ENCODE measurements at places on chromosomes 4 and X.

DNA sequence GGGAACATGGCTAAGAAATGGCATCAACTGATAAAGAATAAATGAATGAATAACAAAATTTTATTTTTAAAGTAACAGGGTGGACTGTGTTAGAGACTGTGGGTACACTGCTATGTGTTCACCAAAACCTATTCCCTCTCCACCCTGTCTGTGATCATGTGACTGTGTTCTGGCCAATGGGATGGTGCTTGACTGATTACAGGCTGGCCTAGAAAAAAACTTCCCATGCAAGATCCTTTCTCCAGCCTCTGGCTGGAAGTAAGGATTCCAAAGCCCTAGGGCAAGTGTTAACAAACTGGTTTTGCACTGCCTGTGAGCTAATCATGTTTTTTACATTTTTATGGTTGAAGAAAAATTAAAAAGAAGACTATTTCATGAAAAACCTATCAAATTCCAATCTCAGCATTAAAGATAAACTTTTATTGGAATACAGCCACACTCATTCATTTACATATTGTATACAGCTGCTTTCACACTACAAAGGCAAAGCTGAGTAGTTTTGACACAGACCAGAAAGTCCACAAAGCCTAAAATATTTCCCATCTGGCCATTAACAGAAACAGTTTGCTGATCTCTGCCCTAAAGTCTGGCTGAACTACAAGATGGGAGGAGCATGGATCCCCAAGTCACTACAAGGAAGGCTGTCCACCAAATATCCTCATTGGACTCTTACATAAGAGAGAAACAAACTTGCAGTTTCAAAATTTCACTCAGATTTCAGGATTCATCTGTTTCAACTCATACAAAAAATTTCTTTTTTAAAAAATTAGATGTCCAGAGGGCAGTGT is 133.2 kb downstream of the ARHGAP6 start:
- no peak for DNase-seq

DNA sequence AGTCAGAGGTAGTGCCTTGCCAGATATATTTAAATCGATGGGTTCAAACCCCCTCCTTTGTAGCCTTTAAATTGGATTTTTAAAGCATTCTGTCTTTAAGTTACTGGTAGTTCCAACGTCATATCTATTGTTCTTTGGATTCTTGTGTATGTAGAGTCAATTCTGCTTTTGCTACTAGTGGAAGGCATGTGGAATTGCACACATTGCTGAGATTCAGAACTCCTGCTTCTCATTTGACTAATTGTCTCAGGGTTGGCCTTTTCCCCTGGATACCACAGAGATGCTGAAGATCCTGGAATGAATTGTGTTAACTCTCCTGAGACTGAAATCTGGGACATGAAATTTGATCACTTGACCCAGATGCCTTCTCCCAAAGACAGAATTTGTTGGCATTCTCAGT is 328.3 kb upstream of the RPS6KA3 start:
- no peak for DNase-seq

- no peak for DNase-seq
Measured at GRCh38 chrX:115449742-115450141, 111.2 kb upstream of the PLS3 start.

DNA sequence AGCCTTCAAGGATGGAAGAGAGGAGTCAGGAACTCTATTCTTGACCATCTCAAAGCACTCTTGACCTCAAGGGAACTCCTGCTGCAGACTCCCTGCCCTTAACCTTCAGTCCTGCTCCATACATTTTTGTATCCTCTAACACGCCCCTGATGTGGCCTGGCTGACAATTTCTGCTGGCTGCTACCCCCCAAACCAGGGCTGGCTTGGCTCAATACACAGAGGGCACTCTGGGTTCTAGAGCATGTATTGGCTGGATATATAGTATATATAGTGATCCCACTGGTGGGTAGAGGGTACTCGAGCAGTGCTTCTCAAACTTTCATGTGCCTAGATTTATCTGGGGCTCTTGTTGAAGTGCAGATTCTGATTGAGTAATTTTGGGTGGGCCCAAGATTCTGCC is 101.9 kb downstream of the SMIM20 start:
- DNase-seq = no peak

- DNase-seq = no peak
Measured at GRCh38 chr4:109915385-109916026, 2.8 kb downstream of the EGF start.

DNA sequence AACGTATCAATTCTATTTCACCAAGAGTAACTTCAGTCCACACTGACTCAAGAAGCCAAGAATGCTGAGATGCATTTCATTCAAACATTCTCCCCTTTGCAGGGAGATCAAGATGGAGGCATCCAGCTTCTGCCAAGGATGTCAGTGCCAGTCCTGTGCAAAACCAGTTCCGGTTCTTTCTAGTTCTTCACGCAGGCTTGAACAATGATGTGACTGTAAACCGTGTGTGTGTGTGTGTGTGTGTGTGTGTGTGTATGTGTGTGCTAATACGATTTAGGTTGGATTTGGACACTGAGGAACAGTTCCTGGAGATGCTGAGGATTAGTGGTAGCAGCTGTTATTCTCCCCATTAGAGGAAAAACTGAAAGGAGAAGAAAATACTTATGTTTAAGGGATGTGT is at the start of gene REELD1:
Gene REELD1, plus strand, starts transcription at position 301 of the 400 bp plus-strand sequence. CDS start 2,415 bp downstream, outside the sequence.
- no peak for DNase-seq

GRCh38 chrX:104343428-104344129 is 88.8 kb upstream of the ESX1 start:
- peak; percentile 0 for DNase-seq

- DNase-seq = no peak
Measured at GRCh38 chrX:12241026-12241425, 102.8 kb downstream of the FRMPD4 start.

DNA sequence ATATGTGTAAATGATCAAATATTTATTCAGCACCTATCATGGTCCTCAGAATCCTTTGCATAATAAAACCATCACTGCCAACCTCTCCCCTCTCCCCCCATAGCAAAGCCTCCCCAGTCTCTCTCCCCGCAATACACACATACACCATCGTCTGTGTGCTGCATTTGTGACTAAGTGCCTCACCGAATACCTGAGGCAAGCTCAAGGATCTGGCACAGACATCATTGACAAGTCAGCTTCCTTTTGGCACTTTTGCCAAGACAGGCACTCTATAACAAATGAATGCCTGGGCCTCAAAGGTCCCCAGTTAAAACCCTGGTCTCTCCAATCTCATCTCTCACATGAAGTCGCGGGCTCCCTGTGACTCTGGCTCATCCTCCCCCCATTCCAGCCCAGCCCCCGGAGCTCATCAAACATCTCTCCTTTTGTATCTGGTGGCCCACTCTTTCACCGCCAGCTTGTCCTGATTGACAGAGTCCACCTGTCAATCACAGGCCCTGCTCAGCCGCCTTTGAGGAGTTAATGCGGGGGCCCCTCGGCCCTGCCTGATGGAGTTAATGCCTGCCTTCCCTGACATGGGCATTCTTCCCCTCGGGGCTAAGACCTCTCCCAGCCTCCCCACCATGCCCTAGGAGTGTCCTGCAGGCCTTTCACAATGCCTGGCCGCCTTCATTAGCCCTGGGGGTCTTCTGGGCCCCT is 135.8 kb upstream of the ATP6AP2 start:
- no peak for DNase-seq

DNA sequence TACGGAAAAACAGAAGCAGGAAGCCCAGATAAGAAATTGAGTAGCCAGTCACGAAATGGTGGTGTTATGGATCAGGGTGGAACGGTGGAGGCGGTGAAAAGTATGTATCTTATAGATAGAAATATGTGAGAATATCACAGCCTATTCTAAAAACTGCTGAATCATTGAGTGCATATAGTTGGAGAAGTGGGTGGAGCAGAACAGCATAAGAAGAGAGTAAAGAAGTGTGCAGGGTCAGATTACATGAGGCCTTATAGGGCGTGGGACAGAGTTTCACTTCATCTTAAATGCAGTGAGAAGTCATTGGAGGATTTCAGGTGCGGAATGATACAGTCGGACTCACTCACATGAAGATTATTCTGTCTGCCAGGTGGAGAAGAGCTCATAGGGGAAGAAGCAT is 293.1 kb downstream of the TRIML1 start:
- no peak for DNase-seq

- DNase-seq = no peak
Measured at GRCh38 chr4:687048-687970, 1.6 kb downstream of the SLC49A3 start.

- no peak for DNase-seq
Measured at GRCh38 chrX:18255059-18255458, 34.4 kb upstream of the BEND2 start.

DNA sequence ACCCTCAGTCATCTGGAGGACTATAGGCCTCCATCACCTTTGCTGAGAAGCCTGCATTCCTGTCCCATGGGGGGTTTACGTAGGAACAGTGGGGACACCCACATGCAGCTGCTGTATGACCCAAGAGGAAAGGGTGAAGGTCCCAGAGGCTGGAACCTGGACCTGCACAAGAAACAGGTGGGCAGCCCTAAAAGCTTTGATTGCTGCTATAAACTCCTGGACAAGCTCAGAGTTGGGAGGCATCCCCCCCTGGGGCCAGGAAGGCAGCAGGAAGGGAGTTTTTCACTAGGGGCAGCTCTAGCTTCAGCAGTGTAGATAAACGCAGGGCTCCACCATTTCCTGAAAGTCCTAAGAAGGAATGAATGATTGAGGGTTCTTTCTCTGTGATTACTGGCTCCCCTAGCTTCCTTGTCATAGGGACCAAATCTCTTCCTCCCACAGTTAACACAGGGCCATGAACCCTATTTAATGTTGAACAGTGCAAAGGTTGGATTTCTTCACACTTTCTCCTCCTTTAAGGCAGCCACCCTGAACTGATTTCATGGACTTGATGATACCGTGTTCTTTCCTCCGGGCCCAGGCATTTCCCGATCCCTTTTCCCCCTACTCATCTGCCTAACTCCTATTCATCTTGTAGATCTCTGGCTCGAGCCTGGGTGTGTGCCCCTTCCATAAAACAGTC is 84.2 kb downstream of the CHRNA9 start:
- no peak for DNase-seq

- DNase-seq = no peak
Measured at GRCh38 chr4:116055857-116056827, 942.7 kb upstream of the NDST4 start.

GRCh38 chrX:24870143-24870542 is 145.6 kb downstream of the ARX start:
- no peak for DNase-seq

DNA sequence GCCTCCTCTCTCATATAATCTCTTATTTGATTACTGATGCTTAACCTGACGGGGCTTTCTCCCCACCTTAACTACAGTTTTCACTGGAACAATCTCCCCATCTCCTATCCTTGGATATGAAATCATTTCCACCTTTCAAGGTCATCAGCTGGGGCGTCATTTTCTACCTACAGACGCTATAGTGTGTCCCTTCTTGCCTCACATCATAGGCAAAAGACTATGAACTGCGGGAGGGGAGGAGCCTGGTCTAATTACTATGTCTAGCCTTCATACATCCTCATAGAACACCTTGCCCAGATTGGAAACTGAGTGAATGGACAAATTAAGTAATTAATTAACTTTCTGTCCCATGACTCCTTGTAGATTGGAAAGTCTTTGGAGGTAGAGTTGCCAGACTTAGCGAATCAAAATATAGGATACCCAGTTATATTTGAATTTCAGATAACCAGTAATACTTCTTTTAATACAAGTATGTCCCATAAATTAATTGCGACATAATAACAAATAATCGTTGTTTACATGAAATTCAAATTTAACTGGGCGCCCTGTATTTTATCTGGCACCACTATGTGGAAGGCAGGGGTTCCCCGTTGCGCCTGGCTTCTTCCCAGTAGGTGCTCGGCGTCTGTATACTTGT is 752 bp upstream of the ATP6AP2 start:
- DNase-seq = no peak

DNA sequence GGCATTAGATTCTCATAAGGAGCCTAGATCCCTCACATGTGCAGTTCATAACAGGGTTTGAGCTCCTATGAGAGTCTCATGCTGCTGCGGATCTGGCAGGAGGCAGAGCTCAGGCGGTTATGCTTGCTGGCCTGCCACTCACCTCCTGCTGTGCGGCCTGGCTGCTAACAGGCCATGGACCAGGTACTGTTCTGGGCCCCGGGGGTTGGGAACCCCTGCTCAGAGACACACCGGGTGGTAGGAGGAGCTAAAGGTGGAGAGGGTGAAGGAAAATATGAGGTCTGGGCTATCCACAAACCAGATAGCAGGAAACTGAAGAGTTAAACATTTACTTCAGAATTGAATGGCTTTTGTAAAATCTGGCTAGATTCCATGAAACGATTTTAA is 5.9 kb upstream of the F11 start:
- DNase-seq = no peak

DNA sequence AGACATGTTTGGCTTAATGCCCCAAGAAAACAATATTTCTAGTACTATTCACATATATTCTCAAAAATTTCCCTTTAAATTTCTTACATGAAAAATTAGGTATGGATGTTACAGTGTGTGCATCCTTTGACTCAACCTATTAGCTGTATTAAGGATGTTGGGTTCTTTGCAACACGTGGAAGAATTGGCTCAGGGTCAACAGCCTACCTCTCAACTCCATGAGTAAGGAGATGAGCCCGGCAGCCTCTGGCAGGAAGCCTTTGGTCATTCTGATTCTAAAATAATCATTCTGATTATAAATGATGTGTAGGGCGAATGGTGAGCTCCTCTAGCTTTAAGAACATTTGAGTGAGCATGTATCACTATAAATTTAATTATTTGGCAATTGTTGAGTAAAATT is 148.0 kb upstream of the WDFY3 start:
- DNase-seq = no peak

GRCh38 chrX:9476810-9477575 is 12.1 kb downstream of the TBL1X start:
- DNase-seq = no peak

- DNase-seq = no peak
Measured at GRCh38 chr4:11620861-11621260, 192.2 kb upstream of the HS3ST1 start.

GRCh38 chr4:152316969-152317368 is 218.9 kb downstream of the FBXW7 start:
- DNase-seq = no peak

GRCh38 chr4:8523766-8524165 is 56.4 kb upstream of the GPR78 start:
- DNase-seq = no peak

GRCh38 chrX:10524578-10524977 is 95.8 kb downstream of the MID1 start:
- no peak for DNase-seq

DNA sequence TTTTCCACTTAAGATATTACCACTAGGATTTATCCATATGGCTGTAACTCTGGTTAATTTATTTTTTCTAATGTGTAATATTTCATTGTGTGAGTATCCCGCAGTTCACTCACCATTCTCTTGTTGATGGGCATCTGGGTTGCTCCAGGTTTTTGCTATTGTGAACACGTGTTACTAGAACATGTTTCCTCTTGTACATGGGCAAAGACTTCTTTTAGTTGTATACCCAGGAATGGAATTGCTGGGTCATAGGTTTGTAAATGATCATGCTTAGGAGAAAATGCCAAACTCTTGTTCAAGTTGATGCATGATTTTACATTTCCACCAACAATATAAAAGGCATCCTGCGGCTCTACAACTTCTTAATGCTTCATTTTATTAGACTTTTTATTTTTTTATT is 26.8 kb downstream of the SYNPO2 start:
- DNase-seq = no peak

GRCh38 chrX:150334981-150335380 is 28.1 kb upstream of the MAMLD1 start:
- DNase-seq = no peak
